ENCODE measurements at places on chromosomes 3 and 15.
A peak's percentile ranks its signal among the peaks of the same experiment; 100 is the strongest.

GRCh38 chr15:101433396-101433795, 56.1 kb downstream of the PCSK6 start:
- DNase-seq, result no peak

- no peak for DNase-seq
Observed at GRCh38 chr3:71089271-71089847, 494.2 kb downstream of the FOXP1 start.

DNA sequence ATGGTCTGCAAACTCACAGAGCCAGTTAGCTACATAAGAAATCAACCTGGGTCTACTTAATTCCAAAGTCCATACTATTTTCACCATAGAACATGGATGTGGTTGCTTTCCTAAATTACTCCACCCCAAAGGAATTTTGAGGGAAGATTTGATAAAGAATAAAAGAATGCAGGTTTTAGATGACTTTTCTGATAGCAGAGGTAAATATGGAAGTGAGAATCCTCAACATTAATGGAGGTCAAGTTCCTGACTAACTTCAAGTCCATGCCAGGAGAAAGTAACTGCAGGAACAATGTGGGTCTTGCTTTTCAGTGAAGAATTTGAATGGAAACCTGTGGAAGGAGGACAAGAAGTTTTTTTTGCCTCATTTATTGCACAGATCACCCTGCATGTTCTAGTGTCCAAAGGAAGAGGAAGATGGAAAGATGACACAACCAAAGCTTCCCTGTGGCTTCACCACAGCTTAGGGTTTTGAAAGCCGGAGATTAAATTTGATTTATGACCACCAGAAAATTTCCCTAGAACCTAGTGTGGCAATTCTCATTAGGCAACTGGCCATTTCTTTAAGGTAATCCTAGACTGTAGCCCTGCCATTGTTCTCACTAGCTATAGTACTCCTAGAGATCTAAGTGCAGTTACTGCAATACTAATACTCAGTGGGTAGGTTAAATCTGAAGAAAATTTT, 429.7 kb downstream of the RAP2B start:
- DNase-seq, result no peak

DNA sequence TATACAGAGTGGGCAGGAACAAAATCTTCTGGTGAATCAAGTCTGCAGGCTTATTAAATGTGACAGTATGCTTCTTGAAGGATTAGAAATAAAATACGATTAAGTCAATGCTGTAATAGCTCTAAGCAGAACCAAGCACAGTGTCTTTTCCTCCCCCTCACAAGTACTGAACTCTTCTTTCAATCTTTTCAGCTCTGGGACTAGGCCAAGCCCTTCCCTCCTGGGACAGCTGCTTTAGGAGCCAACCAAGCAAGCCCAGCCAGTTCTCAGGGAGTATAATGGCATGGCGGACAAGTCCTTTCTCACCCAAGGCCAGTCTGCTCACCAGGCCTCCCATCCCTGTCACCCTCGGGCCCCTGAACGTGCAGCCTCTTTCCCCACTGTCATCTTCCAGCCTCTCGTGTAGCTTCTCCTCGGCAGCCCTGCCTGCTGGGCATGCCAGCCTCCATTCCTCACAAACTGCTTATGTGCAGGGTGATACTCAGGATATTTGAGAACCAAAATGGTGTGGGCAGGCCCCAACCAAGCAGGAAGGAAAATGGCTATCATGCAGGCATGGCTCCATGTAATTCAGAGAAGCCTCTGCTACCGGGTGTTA, 8.4 kb upstream of the PPP1R2 start:
- DNase-seq, result no peak

DNA sequence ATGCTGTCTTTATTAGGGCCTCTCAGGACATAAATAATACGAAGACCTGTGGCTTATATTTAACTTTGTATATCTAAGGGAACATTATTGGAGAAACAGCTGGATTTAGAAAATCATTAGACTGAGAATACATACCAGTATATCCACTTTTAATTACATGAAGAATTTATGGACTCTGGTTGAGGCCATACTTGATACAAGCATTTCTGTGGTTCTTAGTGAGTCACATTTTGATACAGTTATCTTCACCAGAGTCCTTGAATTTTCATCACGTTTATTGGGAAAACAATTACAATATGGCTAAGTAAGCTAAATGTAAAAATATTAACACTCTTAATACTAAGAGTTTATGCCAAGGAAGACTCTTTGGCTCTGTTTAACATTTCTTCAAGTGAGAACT, 9.9 kb downstream of the KIF23 start:
- no peak for DNase-seq

DNA sequence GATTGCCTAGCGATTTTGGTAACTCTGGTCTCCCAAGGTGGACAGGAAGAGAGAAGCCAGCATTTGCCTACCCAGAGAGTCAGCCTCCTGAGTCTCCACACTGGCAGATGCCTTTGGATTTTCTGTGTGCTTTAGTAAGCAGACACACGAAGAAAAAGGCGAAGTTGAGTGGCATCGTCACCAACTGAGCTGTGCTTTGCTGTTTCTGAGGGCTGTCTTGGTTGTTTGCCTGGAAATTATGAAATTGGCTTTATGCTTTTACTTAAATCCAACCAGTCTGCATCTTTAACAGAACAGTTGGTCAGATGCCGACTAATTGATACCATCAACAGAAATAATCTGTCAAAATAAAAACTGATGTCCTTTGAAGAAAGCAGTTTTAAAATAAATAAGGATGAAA, 56.0 kb downstream of the CACNA2D3 start:
- no peak for DNase-seq

DNA sequence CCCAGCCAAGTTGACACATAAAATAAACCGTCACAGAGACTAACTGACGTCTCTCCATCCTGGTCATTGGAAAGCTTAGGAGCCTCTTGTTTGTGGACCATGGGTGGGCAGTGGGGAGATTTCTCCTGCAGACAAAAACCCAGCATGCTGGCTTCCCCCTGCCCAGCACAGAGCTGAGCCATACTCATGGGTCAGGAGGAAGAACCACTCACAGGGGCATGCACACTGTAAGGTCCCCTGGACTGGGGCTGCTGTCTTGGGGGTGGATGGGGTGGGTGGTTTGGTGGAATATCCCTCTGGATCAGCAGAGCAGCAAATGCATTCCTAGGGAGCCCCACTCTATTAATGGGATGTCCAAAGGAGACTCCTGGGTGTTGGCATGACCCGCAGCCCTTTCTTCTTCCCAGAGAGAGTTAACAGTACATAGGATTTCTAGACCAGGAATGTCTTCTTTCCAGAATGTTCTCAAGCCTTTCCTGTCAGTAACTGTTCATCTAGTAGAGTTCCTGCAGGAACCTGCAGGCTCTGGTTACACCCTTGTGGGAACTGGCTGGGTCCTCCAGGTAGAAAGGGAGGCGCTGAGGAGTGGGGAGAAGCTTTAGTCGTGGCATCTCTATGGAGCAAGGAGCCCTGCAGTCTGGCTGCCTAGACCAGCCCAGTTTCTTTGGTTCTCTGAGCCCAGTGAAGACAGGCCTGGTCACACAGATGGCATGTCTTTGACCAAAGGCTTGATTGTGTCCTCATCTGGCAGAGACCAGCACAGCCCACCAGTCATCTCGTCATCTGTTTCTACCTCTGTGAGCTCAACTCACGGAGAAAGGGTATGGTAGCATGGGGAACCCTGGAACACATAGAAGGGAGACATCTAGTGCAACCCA, 73.4 kb upstream of the PRR23C start:
- DNase-seq, result no peak

GRCh38 chr15:75723847-75724660, 11.4 kb upstream of the CSPG4 start:
- DNase-seq, result peak; percentile 74

DNA sequence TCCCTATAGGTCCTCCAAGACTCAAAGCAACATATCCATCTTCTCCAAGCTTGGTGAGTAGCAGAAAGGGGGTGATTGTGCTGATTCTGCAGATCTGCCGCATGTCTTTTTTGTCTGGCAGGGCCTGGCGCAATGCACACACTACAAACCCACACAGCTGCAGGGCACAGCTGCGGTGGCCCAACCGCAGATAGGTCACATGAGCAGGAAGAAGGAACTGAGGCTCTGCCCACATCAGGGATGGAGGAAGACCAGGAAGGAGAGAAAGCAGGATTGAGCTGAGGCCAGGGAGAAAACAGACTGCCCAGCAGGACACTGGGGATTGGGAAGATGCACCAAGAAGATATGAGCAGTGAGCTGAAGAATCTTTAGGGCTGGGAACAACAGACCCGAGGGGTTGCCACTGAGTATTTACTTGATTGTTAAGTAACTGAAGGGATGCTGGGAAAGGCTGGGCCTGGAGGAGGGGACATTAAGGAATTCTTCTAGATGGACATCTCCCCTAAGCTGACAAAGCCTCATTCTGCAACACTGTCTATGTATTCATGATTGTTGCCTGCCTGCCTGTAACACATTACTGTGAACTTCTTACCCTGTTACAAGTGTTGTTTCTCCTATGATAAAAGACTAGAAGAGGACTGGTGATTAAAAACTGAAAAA, 126.7 kb downstream of the MYLK start:
- no peak for DNase-seq

DNA sequence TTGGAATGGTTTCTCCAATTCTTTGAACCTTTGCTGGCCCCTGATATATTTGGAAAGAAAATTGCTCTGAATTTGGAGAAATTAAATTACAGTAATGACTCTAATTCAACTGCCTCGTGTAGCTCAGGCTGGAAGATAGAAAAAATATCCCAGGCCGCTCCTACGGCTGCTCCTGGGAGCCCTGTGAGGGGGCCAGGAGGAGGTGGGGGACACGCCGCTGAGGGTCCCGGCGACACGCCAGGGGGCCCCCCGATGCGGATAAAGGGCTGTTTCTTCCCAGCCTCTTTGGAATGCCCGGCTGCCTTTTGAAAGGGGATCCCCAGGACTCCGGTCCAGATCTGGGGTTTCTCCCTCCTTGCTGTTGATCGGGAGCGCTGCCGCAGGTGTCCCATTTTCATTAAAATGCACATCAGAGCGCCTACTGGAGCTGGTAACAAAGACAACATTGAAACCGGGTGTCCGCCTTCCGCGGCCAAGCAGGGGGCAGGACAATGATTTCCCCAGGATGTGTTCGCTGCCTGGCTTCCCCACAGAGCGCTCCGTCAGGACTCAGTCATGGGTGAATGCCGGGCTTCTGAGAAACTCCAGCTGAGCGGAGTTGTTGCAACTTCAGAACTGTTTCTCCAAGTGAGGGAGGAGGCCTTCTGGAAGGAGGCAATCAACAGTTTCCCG, 200.1 kb upstream of the KBTBD8 start:
- no peak for DNase-seq

- no peak for DNase-seq
Observed at GRCh38 chr3:152910966-152911365, 76.0 kb downstream of the P2RY1 start.

DNA sequence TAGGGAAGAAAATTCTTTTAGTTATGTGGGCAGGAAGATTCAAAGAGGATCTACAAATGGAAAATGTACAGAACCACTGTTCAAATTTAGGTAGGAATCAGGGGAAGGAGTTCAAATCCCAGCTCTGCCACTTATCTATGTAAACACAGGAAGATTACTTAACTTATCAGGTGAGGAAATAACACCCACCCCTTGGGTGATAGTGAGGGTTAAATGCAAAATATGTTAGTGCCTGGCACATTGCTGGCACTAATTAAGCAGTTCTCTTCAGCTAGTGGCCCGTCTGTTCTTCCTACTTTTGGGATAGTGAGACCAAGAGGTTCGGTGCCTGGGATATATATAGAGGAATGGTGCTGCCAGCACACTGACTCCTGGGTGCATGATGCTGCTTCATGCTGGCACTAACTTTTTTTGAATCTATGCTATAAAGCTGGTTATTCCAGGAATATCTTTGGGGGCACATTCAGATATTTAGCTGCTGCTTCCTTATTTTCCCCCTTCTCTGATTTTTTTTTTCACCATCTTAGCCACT, 83.8 kb downstream of the XRN1 start:
- DNase-seq, result no peak

DNA sequence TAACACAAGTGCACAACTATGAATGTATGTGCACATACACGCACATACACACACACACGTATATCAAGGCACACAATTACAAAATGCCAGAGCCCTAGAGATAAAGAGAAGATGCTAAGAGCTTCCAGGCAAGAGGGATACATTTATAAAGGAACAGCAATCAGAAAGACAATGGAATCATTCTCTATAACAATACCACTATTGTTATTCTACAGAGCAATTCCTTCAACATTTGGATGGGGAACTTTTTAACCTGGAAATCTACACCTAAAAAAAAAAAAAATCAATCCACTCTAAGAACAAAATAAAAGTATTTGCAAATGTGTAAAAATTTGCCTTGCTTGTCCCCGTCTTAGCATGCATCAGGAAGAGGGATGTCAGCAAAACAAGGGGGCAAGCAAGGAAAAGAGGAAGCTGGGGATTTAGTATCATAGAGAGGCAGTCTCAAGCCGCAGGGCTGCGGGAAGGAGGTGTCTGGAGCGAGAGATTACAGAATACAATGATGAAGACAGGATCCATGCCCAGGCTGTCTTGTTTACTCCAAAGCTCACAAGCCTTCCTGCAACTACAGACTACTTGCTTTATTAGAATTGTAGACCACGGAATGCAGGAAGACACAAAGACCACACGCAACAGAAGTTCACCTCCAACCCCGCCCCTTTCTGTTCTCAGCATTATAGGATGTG, 220.2 kb downstream of the NTRK3 start:
- no peak for DNase-seq

DNA sequence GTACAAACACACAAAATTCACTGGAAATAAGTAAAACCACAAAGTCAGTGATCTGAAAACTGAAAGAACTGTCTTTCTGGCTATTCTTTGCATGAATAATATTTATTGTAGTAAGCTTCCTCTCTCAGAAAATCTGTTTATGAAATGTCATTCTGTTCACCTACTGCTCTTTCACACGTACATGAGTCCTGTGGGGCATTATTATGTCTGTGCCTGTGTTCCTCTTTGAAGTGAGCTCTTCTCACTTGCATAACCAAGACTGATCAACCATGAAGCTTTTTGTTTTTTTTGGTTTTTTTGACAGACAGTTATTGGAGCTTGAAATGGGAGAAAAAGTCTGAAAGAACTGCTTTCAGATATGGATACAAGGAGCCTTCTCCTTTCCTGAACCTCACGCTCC, 195.8 kb downstream of the PLCH1 start:
- no peak for DNase-seq

DNA sequence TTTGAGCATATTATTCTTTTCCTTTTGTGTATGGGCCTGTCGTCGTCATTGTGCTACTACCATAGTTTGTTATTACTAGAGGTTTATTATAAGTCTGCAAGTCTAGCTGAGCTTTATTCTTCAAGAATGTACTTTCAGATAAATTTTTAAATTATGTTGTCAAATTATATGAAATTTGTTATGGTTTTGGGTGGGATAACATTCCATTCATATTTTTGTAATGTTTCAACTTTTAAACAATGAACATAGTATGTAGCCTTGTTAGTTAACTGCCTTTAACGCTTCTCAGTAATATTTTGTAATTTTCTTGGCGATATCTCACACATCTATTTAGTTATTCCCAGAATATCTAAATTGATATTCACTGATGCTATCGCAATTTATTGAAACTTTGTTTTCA, 41.6 kb upstream of the GOLGA8B start:
- DNase-seq, result no peak

Measured in BJ (cell line).